Pons (tissue), 1 donor: ENCODE measurements at places on chromosomes 12 and 14.

- DNase-seq: no peak
Measured at GRCh38 chr12:28409892-28410291, 219.6 kb downstream of the CCDC91 start.

DNA sequence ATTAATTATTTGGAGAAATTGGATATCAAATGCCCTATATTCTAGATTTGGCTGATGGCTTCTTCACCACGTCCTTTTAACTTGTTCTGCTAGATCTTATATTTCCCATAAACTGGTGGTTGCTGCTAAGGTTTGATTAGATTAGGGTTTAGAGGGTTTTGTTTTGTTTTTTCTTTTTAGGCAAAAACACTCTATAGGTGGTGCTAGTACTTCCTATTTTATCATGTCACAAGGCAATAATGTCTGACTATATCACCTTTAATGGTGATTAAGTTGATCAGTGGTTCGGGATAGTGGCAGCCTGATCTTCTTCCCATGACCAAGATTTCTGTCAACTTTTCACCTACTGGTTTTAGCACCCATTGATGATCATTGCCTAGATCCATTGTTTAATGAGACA is 455.1 kb downstream of the RAD51B start:
- DNase-seq: no peak

DNA sequence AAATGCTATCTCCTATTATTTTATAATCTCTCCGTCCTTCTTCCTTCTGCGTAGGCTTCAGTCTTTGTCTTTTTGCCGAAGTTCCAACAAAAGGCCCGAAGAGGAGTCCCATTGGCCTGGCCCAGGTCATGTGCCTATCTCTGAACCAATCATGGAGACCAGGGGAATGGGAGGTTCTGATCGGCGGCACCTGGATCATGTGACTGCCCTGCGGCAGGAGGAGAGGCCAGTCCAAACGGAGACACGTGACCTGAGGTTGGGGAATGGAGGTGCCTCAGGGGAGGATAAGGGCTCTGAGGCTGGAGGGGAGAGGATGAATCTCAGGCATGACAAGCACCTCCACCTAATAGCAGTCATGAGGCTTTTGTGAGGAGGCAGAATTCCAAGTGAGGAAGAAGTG is 86.0 kb downstream of the AACS start:
- no peak for DNase-seq

- no peak for DNase-seq
Measured at GRCh38 chr14:93047661-93048060, 68.1 kb downstream of the ITPK1 start.

GRCh38 chr12:26451763-26452162 is 256.4 kb downstream of the SSPN start:
- no peak for DNase-seq

GRCh38 chr14:71341156-71341555 is 433.9 kb downstream of the PCNX1 start:
- no peak for DNase-seq

DNA sequence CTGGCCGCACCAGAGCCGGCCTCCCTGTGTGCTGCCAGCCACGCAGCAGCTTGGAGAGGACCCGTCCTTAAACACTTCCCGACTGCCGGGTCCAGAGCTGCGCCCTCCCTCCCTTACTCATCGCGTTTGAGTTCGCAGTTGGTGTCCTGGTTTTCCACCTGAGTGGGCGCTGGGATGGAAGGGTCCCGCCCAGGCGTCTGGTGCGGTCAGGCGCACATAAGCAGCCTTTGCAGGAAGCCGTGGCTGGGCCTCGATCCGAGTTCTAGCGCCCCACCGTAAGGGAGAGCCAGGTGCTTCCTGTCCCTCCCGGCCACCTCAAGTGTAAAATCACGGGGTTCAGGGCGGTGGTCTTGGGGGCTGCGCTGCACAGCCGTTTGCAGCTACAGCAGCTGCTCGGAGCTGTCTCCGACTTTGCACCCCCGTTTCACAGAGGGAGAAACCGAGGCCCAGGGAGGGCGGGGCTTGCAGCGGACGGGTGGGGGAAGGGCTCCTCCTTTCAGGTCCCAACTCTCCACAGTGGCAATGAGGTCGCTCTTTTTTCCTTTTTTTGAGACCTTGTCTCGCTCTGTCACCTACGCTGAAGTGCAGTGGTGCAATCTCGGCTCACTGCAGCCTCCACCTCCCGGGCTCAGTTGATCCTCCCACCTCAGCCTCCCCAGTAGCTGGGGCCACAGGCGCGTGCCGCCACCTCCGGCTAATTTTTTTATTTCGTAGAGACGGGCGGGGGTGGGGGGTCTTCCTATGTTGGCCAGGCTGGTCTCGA is 51.3 kb downstream of the LRCOL1 start:
- DNase-seq: no peak

DNA sequence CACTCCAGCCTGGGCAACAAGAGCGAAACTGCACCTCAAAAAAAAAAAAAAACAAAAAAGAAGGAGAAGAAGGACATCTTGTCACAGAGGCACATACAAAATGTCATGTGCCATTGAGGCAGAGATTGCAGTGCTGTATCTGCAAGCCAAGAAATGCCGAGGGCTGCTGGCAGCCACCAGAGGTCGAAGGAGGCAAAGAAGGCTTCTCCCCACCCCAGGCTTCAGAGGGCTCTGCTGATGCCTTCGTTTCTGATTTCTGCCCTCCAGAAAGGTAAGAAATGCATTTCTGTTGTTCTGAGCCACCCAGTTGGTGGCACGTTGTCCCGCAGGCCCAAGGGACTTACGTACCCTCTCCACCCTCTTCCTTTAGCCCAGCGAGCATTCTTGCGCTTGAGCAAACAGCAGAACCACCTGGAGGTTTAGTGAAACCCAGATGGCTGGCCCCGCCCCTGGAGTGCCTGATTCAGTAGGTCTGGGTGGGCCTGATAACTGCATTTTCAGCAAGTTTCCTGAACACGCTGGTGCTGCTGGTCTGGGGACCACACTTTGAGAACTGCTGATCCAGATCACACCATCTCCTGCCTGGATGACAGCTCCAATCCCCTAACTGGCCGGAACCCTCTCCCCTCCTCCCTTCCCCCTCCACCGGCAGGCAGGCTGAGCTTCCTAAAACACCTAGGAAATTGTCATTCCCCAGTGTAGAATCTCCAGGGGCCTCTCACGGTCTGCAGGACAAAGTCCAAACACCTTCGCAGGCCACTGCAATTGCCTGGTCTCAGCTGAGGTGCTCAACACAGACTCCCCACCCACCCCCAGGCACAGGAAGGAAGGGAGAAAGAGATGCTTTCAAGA is 21.1 kb upstream of the SCARB1 start:
- no peak for DNase-seq

GRCh38 chr12:52496054-52496453 is 3.0 kb upstream of the KRT6A start:
- no peak for DNase-seq

GRCh38 chr14:103500148-103500990 is 22.3 kb downstream of the CKB start:
- peak; percentile 94 for DNase-seq

- no peak for DNase-seq
Measured at GRCh38 chr12:46332260-46332659, 40.3 kb downstream of the SLC38A2 start.

DNA sequence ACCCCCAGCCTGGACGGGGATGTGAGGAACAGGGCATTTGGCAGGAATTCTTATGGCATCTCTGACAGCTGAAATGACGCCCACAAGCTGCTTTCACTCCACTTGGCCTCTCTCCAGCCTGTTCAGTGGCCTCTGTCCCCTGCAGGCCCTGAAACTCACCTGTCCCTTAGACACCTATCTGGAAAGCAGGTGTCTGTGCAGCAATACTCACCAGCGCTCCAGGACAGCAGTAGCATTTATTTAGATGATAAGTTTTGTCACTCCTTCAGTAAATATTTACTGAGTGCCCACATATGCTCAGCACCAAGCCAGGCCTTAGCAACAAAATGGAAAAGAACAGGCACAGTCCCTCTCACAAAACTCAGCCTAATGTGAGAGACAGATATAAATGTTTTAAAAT is 311.1 kb upstream of the FKBP4 start:
- DNase-seq: no peak

- no peak for DNase-seq
Measured at GRCh38 chr12:22457085-22457484, 87.3 kb downstream of the C2CD5 start.

DNA sequence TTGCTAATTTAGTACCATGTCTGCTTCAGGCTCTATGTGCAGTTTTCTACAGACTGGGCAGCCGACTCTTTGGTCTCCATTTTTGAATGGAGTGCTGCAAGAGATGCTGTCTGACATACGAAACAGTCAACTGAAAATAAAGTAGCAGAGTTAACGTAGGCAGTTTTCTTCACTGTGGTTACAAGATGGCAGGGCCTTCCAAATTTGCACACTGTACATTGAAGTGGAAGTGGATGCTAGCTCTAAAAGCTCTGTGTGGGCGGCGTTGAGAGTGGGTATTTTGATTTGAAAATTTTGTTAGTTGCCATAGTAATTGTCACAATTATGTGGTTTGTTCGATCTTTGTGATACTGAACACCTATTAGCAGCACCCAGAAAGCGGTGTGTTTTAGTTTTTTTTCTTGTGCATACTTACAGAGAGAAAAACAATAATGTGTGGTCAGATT is 154.9 kb upstream of the ATP2B1 start:
- DNase-seq: peak; percentile 20

DNA sequence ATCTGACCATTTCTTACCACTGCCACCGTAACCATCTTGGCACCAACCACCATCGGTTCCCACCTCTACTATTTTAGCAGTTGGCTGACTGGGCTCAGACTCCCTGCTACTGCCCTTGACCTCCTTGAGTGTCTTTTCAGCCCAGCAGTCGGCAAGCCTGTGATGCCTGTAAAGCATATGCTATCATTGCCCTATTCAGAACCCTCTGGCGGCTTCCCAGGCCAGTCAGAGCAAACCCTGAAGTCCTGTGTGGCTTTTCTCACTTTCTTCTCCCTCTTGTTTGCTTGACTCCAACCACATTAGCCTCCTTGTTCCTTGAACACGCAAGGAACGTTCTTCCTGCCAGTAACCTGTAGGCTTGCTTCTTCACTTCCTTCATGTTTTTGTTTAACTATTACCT is 6.2 kb downstream of the IRAK3 start:
- DNase-seq: no peak

- no peak for DNase-seq
Measured at GRCh38 chr14:55077170-55078151, 26.0 kb downstream of the MAPK1IP1L start.

DNA sequence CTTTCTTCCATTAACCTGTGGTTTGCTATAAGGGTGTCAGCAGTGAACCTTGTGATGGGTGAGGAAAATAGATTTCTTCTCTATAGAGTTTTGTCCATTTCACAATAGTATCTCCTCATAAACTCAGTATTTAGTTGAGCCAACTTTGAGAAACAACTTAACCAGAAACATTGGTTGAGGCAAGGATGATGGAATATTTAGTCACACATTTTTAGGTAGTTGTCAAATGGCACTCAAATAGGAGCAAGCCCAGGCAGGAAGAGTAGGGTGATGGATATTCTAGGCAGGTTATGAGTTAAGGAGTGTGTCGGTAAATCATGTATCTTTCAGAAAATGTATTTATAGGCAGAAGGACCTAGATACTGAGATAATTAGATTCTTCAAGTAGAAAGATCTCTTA is 1267.6 kb downstream of the SLC16A7 start:
- DNase-seq: no peak

DNA sequence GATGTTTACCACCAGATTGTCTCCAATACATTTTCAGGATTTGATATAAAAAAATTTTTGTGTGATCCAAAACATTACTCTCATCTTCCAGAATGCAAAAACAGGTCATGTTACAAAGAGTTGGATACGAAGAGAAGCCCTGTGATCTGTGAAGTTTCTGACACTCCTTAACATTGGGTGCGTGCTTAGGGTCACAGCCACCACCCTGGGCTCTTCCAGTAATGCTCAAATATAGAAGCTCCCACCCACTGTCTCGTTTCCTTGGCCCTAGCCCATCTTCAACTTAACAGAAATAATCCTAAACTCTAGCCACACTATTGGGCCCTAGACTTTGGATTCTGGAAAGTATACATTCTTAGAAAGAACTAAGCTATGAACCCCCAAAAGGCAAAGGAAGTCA is 32.9 kb upstream of the HSP90B1 start:
- DNase-seq: no peak

GRCh38 chr14:67704484-67705089 is 2.9 kb downstream of the RDH12 start:
- peak; percentile 98 for DNase-seq

GRCh38 chr12:104998423-104999346 is 12.6 kb downstream of the NOPCHAP1 start:
- no peak for DNase-seq

DNA sequence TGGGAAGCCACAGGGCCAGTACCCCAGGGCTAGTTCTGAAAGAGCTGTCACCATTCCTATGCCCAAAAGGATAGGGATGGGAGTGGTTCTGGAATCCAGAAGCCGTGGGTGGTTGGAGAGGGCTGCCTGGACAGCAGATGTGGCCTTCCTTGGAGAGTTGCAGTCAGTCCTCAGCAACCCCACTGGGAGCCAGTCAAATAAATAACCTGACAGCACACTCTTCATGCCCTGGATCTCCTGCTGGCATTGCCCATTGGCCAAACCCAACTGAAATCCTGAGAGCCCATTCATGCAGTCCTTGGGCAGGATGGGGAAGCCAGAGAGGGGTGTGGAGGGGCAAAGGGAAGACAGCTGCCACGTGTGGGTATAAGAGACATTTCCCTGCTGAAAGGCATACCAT is 128.2 kb downstream of the PTPN11 start:
- DNase-seq: no peak

DNA sequence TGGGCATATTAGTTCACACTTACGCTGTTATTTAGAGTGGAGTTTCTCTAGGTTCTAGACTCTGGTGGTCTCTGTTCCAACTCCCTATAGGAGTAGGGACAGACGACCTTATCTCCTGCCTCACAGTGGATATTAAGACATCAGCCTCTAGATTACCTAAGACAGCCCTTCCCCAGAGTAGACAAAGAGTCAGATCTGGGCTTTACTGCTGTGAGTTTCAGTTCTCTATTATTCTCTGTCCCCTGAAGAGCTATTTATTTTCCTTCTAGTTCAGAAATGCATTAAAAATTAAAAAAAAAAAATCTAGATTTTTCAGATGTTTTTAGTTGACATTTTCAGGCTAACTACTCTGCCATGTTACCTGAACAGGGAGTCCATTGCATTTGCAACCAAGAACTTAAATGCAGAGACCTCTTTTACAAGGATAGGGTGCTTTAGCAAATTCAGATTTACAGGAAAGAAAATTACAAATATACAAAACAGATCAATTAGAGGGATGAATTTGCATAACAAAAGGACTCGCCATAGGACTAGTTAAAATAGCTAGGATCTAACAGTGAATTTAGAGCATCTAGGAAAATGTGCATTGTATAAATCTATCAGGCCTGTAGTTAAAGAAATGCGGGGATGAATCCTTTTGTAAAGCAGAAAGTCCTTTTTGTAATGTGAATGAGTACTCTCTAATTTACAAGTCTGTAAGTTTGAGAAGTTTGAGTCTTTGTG is 381.4 kb downstream of the APAF1 start:
- no peak for DNase-seq
